ENCODE measurements at places on chromosomes 11 and 22.

DNA sequence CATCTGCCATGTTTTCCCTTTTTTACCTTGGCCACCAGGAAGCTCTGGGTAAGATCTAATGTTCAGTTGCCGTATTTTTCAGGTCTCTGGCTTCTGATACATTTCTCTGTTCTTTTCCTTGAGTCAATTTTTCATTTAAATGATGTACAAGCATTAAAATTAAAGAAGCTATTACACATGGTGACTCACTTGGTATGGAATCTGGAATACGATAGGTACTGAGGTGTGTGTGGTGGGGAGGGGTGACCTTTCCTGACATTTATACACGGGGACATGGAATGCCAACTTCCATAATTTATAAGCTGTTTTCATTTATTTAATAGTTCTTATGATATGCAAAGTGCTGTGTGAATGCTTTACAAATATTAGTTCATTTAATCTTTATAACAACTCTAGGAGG is 47.8 kb upstream of the ALX4 start:
- H3K36me3 ChIP-seq, result no peaks in the 10 kb centered on the region
- no peak overlapping the region for H3K27ac ChIP-seq
- H3K4me1 ChIP-seq, result no peaks in the 10 kb centered on the region
- H3K27me3 ChIP-seq, result peaks cover 7% of the 10 kb centered on the region
- H3K4me3 ChIP-seq, result no peak overlapping the region
- DNase-seq, result no peak

DNA sequence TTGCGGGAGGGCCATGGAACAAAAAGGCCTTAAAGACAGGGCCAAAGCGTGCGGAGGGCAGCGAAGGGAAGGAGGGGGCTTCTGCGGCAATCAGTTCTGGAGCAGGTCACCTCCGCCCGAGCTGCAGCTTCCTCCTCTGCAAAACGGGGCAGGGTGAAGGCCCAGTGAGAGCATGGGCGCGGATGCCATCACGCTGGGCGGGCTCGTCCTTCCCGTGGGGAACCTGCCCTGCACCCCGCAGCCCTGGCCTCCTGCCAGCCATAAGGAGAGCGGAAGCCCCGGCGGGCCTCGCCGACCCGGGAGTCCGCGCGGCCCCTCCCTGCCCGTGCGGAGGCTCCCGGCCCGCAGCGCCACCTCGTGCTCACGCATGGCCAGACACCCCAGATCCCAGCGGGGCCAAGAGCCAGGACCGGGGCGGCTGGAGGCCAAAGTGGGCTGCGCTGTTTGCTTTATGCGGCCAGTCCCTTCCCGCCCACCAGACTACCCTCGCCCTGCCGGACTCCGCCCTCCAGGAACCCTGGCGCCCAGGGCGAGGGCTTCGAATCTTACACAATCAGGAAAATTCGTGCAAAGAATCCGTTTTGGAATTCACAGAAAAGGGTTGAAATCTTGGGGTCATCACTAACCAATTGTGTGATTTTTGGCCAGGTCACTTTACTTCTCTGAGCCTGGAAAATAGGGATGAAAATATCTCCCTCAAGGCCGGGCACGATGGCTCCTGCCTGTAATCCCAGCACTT is 16.1 kb downstream of the TSKU start:
- H3K27me3 ChIP-seq, result no peaks in the 10 kb centered on the region
- no peaks in the 10 kb centered on the region for H3K36me3 ChIP-seq
- H3K4me3 ChIP-seq, result peak overlapping the region; percentile 15
- no peak overlapping the region for H3K27ac ChIP-seq

- peaks cover 62% of the 10 kb centered on the region for H3K36me3 ChIP-seq
- H3K27me3 ChIP-seq, result no peaks in the 10 kb centered on the region
- DNase-seq, result no peak
- H3K4me3 ChIP-seq, result no peak overlapping the region
- H3K4me1 ChIP-seq, result peaks cover 26% of the 10 kb centered on the region
- H3K27ac ChIP-seq, result no peak overlapping the region
Measured at GRCh38 chr11:14860511-14860910, 31.5 kb downstream of the CYP2R1 start.

DNA sequence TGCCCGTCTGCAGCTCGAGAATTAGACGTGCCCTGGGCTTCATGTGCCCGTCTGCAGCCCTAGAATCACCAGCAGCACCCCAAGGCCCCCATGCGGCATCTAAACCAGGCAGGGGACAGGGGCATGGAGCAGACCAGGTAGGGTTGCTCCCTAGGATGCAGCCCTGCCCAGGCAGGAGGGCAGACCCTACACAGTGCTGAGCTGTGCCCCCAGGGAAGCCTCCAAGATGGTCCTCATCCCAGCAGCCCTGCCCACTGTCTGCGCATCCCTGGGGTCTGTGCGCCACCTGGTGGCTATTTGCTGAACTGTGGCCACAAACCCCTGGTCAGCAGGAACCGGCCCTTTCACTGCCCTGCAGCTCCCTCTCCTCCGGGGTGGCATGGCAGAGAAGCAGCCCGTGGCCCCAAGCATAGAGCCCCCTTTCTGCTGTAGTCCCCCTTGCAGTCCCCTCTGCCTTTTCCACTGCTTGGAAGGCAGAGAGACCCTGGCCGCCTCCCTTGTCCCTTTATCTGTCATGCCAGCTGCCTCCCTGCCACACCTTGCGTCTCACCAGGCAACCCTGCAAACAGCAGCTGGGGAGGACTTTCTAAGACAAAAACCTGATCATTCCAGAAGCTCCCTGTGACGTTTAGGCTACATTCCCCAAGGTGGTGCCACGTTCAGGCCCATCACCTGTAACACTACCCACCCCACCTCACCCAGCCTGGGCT is 86.6 kb downstream of the KCNQ1 start:
- H3K27ac ChIP-seq, result no peak overlapping the region
- no peaks in the 10 kb centered on the region for H3K36me3 ChIP-seq
- DNase-seq, result peak; percentile 78

- H3K27me3 ChIP-seq, result no peaks in the 10 kb centered on the region
- H3K4me3 ChIP-seq, result no peak overlapping the region
Measured at GRCh38 chr11:8766043-8766987, 83.7 kb downstream of the RPL27A start.

DNA sequence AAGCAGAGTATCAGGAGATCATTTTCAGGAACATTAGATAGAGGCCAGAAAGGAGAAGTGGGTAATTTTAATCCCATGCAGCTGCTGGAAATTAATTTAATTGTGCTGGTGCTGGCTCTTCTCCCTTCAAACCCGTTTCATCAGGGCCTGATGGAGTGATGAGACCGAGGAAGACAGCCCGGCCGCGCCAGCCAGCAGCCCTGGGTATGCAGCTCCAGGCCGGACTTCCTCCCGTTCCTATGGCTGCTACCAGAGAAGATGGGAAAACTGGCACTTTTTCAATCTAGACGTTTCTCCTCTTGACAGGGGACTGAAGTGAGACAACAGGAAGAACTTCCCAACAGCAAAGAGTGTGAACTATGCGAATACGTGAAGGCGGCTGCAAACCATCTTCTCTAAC is 24.6 kb upstream of the ZBTB16 start:
- no peaks in the 10 kb centered on the region for H3K36me3 ChIP-seq
- H3K27ac ChIP-seq, result no peak overlapping the region
- no peaks in the 10 kb centered on the region for H3K4me1 ChIP-seq
- no peaks in the 10 kb centered on the region for H3K27me3 ChIP-seq

DNA sequence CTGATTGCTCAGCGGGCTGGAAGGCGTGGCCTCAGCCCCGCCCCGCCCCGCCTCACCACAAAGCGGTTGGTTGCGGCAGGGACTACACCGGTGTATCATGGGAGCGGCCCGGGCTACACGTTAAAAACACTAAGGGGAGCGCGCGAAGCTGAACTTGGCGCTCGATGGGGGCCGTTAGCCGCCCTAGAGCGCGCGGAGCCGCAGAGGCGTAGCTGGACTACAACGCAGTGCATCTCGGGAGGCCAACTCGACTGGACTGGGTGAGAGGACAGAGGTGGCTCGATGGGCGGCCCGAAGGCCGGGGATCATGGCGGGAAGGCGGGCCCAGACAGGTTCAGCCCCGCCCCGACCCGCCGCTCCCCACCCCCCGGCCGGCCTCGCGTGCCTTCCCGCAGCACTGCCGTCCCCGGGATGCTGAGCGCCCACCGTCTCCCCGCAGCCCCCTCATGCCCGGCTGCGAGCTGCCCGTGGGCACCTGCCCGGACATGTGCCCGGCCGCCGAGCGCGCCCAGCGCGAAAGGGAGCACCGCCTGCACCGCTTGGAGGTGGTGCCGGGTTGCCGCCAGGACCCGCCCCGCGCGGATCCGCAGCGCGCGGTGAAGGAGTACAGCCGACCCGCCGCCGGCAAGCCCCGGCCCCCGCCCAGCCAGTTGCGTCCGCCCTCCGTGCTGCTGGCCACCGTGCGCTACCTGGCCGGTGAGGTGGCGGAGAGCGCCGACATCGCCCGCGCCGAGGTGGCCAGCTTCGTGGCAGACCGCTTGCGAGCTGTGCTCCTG is at the start of gene SAC3D1:
Gene SAC3D1, plus strand, starts transcription at position 364 of the 776 bp plus-strand sequence. Its CDS starts 83 bp downstream, at position 447.
- peak within 1 kb of the TSS; percentile 87 for H3K4me3 ChIP-seq
- no peaks in the 10 kb centered on the region for H3K27me3 ChIP-seq
- peak within 1 kb of the TSS; percentile 97 for H3K27ac ChIP-seq

DNA sequence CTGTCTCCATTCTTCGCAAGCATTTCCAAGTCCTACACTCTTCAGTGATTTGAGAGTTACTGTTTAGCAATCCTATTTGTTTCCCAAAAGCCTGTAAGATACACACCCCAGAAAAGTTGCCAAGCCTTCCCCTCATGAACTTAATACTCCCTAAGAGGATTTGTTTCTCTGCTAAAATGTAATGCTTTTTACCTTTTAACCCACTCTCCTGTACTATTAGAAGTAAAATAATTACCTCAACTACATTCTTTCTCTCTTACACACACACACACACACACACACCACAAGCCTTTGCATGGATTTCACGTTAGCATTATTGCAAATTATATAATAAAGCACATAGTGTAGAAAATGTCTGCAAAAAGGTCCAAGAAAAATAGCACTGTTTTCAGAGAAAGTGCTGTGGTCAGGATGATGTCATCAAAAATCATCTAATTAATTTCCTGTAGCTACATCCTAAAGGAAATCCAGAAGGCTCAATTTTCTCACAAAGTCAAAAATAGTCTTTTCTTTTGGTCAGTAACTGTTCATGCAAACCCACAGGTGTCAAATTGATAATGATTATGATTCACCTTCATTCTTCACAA is 364.1 kb upstream of the PITPNB start:
- H3K36me3 ChIP-seq, result no peaks in the 10 kb centered on the region
- no peak for DNase-seq
- H3K4me1 ChIP-seq, result no peaks in the 10 kb centered on the region
- H3K27me3 ChIP-seq, result no peaks in the 10 kb centered on the region
- no peak overlapping the region for H3K4me3 ChIP-seq

DNA sequence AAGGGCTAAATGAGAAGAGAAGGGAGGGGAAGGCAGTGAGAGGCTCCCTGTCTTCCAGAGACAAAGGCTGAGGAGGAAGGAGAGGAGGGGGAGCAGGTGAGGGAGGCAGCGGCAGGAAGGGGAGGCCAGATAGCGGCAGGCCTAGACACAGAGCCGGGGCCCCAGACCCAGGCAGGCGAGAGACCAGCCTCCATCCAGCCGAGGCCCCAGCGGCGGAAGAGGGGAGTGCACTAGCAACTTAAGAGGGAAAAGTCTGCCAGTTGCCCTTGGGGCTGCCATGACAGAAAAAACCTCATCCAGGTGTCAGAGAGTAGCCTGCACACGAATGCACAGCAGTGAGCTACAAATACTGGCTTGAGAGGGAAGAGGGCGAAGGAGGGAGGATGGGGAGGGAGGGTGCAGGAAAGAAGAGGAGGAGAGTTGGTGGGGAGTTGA is 46.7 kb downstream of the IGLL1 start:
- no peak overlapping the region for H3K4me3 ChIP-seq
- H3K27me3 ChIP-seq, result peaks cover 3% of the 10 kb centered on the region
- no peaks in the 10 kb centered on the region for H3K4me1 ChIP-seq
- H3K27ac ChIP-seq, result no peak overlapping the region

- H3K27ac ChIP-seq, result no peak overlapping the region
- H3K27me3 ChIP-seq, result no peaks in the 10 kb centered on the region
- no peak for DNase-seq
Measured at GRCh38 chr11:45089251-45089650, 57.2 kb upstream of the PRDM11 start.

Measured in activated CD8-positive, alpha-beta T cell treated with anti-CD3 and anti-CD28 coated beads for 36 hours (primary cell).